CD8-positive, alpha-beta memory T cell (primary cell): ENCODE measurements at places on chromosomes 2 and 18. TPM values are rescaled to one million over a fixed set of nuclear protein-coding genes. Genes with fewer than 3 reads are reported as not detected.

Gene IL1B
- not detected for total RNA-seq

Gene TMEM150A
- 7.6 TPM for total RNA-seq

Gene KCNJ3
- not detected for total RNA-seq

Gene PRR30
- not detected for total RNA-seq

Gene LRATD1
- total RNA-seq = not detected

Gene KCNF1
- not detected for total RNA-seq

Gene GATA6
- total RNA-seq = 0.04 TPM

Gene TSN
- total RNA-seq = 90.4 TPM

Gene PRSS56
- total RNA-seq = not detected

Gene GTF2A1L
- total RNA-seq = not detected

Gene DNAH7
- total RNA-seq = not detected

Gene MAPK4
- not detected for total RNA-seq

Gene CABLES1
- 8.0 TPM for total RNA-seq

Gene MFSD2B
- not detected for total RNA-seq

Gene CD8B2
- total RNA-seq = 3.6 TPM

Gene THADA
- total RNA-seq = 48.7 TPM

Gene ERMN
- 0.64 TPM for total RNA-seq

Gene POTEE
- 0.49 TPM for total RNA-seq

Gene TSPYL6
- total RNA-seq = not detected

Gene FSHR
- total RNA-seq = not detected

Gene VIL1
- total RNA-seq = not detected

Gene TOGARAM2
- total RNA-seq = 5.0 TPM

Gene SFT2D3
- 5.5 TPM for total RNA-seq

Gene OTX1
- not detected for total RNA-seq

Gene TFCP2L1
- 0.16 TPM for total RNA-seq

Gene CRYBA2
- total RNA-seq = not detected

Gene REG3G
- total RNA-seq = not detected

Gene GALR1
- total RNA-seq = not detected

Gene RBM45
- 12.7 TPM for total RNA-seq

Gene MARCHF4
- not detected for total RNA-seq

Gene FBXO41
- 25.6 TPM for total RNA-seq

Gene RFX8
- not detected for total RNA-seq

Gene CWC22
- 32.7 TPM for total RNA-seq
